ENCODE measurements at places on chromosomes 1 and 21. TPM values are rescaled to one million over a fixed set of nuclear protein-coding genes. Genes with fewer than 3 reads are reported as not detected.

The GUCA2A gene
- total RNA-seq: not detected

The CYYR1 gene
- total RNA-seq: 12.6 TPM

The LEPROT gene
- total RNA-seq: 60.3 TPM

The IKBKE gene
- 12.2 TPM for total RNA-seq

The CFHR3 gene
- 0.51 TPM for total RNA-seq

The AMY1C gene
- total RNA-seq: 0.21 TPM

The CNTN2 gene
- 3.1 TPM for total RNA-seq

The IGSF21 gene
- total RNA-seq: not detected

The BCAN gene
- total RNA-seq: 1.5 TPM

The TSTD1 gene
- 53.9 TPM for total RNA-seq

The S100A9 gene
- total RNA-seq: 739 TPM

The PCBP3 gene
- total RNA-seq: 5.5 TPM

The OR2L3 gene
- total RNA-seq: 0.10 TPM

The ESPN gene
- 3.8 TPM for total RNA-seq

The SLC44A5 gene
- 0.82 TPM for total RNA-seq

The HEYL gene
- 12.4 TPM for total RNA-seq

The OR2W3 gene
- total RNA-seq: 1.2 TPM

The LRRN2 gene
- total RNA-seq: 1.5 TPM

The GPR161 gene
- 10.1 TPM for total RNA-seq

The SPRR2B gene
- total RNA-seq: not detected

The CRYAA gene
- not detected for total RNA-seq

The RABIF gene
- 2.4 TPM for total RNA-seq

The TNFRSF1B gene
- 10.7 TPM for total RNA-seq

The CD48 gene
- total RNA-seq: 3.3 TPM

The OR10Z1 gene
- not detected for total RNA-seq

The TMEM54 gene
- total RNA-seq: 14.9 TPM

The SSU72 gene
- 55.7 TPM for total RNA-seq

The GJC2 gene
- total RNA-seq: 5.5 TPM

The LAMC1 gene
- 482 TPM for total RNA-seq

The MRPL37 gene
- total RNA-seq: 34.7 TPM

The SLC22A15 gene
- 3.6 TPM for total RNA-seq

The CLDN19 gene
- total RNA-seq: 2.8 TPM

The C8B gene
- total RNA-seq: not detected

The DYRK3 gene
- 8.0 TPM for total RNA-seq

The MAP1LC3C gene
- 38.0 TPM for total RNA-seq

The TDRD10 gene
- total RNA-seq: 3.7 TPM

The TLCD4 gene
- total RNA-seq: 43.7 TPM

The C1QC gene
- 20.5 TPM for total RNA-seq

The FAM229A gene
- 0.82 TPM for total RNA-seq

The ANKRD34A gene
- total RNA-seq: 0.51 TPM

The A3GALT2 gene
- not detected for total RNA-seq

The TMEM82 gene
- total RNA-seq: not detected

The ST6GALNAC5 gene
- total RNA-seq: 5.2 TPM

The EXO1 gene
- 3.2 TPM for total RNA-seq
